Effector memory CD8-positive, alpha-beta T cell (primary cell): ENCODE measurements at places on chromosomes 6 and 20.

DNA sequence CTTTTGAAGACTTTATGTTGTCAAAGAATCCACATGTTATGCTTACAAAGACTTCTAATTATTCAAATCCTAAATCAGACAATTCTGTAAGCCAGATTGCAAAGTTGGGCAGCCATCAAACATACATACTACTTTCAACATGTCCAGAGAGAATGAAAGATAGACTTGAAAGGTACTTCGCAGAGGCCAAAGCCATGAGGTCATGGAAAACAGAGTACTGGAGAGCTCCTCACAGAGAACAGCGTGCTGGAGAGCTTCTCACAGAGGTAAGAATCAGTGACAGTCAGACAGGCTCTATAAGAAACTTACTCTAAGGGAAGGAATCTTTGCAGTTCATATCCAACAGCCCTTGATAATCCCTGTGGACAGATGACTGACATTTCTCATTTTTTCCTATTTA, 400.2 kb downstream of the GJA1 start:
- H3K4me3 ChIP-seq: no peak overlapping the region
- no peak for DNase-seq
- H3K27me3 ChIP-seq: no peaks in the 10 kb centered on the region
- H3K36me3 ChIP-seq: no peaks in the 10 kb centered on the region
- no peaks in the 10 kb centered on the region for H3K4me1 ChIP-seq

DNA sequence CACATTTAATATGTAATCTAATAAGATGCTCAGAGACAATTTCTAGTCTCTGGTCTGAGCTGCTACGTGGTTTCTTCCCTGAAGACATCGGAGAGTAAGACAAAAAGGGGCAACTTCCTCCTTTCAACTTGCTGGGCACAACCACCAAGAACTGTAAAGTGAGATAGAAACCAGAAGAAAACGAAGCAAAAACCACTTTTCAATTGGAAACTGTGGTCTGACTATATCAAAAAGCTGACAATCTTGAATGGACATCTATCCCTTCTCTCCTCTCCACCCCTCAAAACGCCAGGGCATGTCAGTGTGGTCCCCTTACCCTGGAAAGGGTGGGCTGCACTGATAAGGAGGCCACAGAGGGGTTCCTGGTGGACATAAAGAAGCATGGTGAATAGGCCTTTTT, 269.1 kb downstream of the CD83 start:
- no peak overlapping the region for H3K27ac ChIP-seq
- DNase-seq: no peak
- no peaks in the 10 kb centered on the region for H3K4me1 ChIP-seq
- no peak overlapping the region for H3K4me3 ChIP-seq

- DNase-seq: no peak
- H3K36me3 ChIP-seq: no peaks in the 10 kb centered on the region
- no peak overlapping the region for H3K4me3 ChIP-seq
- H3K4me1 ChIP-seq: no peaks in the 10 kb centered on the region
- no peaks in the 10 kb centered on the region for H3K27me3 ChIP-seq
- H3K27ac ChIP-seq: no peak overlapping the region
Observed at GRCh38 chr6:80434691-80435350, 328.4 kb downstream of the BCKDHB start.

DNA sequence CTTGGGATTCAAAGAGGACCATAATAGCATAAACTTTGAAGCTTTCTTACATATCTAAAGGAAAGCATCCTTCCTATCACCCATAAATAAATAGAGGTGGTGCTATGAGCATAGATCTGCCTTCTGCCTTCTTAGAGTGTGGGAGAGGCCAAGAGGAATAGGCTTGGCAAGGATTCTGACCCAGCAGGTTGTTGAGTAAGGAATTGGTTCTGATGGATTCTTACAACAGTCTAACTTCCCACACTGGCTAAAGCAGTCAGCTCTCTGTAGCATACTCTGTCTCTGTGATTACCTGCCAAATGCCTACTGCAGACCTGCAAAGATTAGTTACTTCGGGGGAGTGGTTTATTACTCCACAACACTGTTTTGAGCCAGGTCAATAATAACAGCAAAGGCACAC, 198.0 kb upstream of the RAB32 start:
- no peaks in the 10 kb centered on the region for H3K4me1 ChIP-seq
- no peak overlapping the region for H3K4me3 ChIP-seq
- no peak for DNase-seq
- no peak overlapping the region for H3K27ac ChIP-seq
- no peaks in the 10 kb centered on the region for H3K27me3 ChIP-seq

- peaks cover 88% of the 10 kb centered on the region for H3K36me3 ChIP-seq
- no peak overlapping the region for H3K4me3 ChIP-seq
- H3K27ac ChIP-seq: no peak overlapping the region
- no peaks in the 10 kb centered on the region for H3K27me3 ChIP-seq
- H3K4me1 ChIP-seq: no peaks in the 10 kb centered on the region
Observed at GRCh38 chr6:144840619-144841018, 555.5 kb downstream of the UTRN start.

DNA sequence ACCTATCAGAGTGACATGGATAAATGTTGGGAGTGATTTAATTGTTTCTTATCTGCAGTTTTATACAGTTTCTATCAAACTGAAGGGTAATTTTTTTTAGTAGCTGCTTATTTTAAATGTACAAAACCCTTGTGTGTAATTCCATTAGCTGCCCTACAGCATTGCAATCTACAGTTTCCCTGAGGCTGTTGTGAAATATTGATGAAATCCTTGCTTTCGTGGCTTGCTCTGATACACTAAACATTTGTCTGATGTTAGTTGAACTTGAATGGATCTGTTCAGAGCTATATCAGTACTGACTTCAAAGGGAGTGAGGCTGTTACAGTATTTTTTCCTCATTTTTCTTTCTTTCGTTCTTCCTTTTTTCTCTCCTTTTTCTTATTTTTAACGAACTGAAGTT, 255.4 kb downstream of the TSHZ2 start:
- no peak overlapping the region for H3K27ac ChIP-seq
- H3K36me3 ChIP-seq: no peaks in the 10 kb centered on the region
- no peak overlapping the region for H3K4me3 ChIP-seq

GRCh38 chr20:2283706-2284423, 11.9 kb upstream of the TGM3 start:
- DNase-seq: no peak
- H3K27me3 ChIP-seq: peaks cover 37% of the 10 kb centered on the region
- peaks cover 2% of the 10 kb centered on the region for H3K36me3 ChIP-seq
- peaks cover 5% of the 10 kb centered on the region for H3K4me1 ChIP-seq
- H3K27ac ChIP-seq: no peak overlapping the region
- H3K4me3 ChIP-seq: no peak overlapping the region

DNA sequence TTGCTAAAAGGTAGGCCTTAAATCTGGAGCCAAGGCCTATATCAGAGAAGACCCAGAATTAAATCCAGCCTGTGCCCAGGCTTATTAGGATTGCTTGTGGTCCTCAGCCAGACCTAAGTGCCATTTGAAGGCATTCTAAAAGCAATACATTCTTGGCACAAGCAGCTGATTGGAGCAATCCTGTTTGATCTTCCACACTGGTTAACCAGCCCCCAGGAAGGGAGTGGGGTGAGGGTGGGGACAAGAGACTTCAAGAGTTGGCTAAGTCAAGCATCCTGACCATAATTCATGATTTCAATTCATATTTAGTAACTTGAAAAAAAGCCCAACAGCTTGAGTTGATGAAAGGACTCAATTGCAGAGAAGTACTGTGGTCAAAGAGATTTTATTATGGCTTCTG, 128.9 kb downstream of the KIF13A start:
- DNase-seq: no peak
- H3K27ac ChIP-seq: no peak overlapping the region
- peaks cover 11% of the 10 kb centered on the region for H3K27me3 ChIP-seq
- no peak overlapping the region for H3K4me3 ChIP-seq
- no peaks in the 10 kb centered on the region for H3K36me3 ChIP-seq
- no peaks in the 10 kb centered on the region for H3K4me1 ChIP-seq

- peaks cover 5% of the 10 kb centered on the region for H3K27me3 ChIP-seq
- no peak for DNase-seq
- H3K36me3 ChIP-seq: no peaks in the 10 kb centered on the region
- no peak overlapping the region for H3K27ac ChIP-seq
- no peaks in the 10 kb centered on the region for H3K4me1 ChIP-seq
Observed at GRCh38 chr20:23116311-23117089, 30.4 kb upstream of the CD93 start.

- peaks cover 46% of the 10 kb centered on the region for H3K4me1 ChIP-seq
- H3K27me3 ChIP-seq: no peaks in the 10 kb centered on the region
- peaks cover 66% of the 10 kb centered on the region for H3K36me3 ChIP-seq
- H3K27ac ChIP-seq: peak overlapping the region; percentile 98
Observed at GRCh38 chr6:37170273-37171200, 585 bp downstream of the PIM1 start.

DNA sequence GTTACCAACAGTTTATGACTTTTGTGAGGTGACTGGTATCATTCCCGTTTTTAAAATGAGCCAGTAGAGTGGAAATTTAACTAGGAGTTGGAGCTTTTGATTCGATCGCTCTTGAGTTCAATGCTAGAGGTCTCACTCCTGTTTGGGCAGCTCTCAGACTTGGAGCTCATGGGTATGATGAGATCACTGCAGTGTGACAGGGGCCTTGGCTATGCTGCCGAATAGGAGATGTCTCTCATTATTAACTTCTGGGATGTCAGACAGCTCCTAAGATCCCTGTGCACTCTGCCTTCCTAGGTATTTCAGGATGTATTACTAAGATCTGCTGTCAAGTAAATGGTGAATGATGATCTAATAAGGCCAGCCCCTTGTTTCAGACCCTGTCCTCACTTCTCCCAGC, 20.4 kb downstream of the AKAP12 start:
- no peak overlapping the region for H3K27ac ChIP-seq
- no peaks in the 10 kb centered on the region for H3K36me3 ChIP-seq
- DNase-seq: no peak
- no peak overlapping the region for H3K4me3 ChIP-seq
- no peaks in the 10 kb centered on the region for H3K4me1 ChIP-seq
